ENCODE measurements at places on chromosomes 5 and 9.

DNA sequence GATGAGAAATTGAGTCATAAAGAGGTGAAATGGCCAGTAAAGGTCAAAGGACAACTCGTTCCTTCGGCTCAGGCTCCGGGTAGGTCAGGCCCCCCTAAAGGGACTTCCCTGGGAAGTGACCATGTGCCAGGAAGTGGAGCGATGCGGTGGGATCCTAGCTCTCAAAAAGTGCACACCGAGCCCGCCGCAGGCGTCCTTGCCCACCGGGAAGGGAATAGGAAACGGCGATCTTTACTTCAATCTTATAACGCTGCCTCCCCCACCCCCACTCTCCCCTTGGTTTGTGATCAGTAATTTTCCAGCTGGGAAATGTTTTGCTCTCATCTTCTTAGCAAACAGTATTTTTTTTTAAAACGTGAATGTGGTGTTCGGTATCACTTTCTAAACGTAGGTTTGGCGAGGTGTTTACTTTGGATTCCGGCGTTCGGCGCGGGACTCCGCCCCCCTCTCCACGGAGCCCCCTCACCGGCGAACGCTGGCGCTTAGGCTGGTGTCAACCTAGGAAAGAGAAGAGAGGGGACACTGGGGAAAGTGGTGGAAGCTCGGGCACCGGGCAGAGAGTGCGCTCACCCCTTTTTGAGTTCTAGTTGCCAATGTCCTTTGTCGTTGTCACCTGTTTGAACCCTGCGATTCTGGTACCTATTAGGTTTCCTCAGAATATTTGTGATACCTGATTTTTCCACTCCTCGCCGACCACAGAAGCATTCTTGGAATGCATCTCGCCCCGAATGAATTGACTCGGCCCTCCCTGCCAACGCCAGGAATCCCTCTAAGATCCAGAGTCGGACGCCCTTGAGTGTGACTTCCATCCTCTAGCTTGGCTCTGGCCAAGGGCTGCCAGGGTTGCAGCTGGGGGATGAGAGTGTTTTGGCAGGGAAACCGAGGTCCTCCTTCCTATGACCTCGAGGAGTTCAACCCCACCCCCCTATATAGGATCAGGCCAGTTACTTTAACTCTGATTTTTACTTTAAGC lies 1.8 kb upstream of the KLF4 start:
- no peak for DNase-seq

DNA sequence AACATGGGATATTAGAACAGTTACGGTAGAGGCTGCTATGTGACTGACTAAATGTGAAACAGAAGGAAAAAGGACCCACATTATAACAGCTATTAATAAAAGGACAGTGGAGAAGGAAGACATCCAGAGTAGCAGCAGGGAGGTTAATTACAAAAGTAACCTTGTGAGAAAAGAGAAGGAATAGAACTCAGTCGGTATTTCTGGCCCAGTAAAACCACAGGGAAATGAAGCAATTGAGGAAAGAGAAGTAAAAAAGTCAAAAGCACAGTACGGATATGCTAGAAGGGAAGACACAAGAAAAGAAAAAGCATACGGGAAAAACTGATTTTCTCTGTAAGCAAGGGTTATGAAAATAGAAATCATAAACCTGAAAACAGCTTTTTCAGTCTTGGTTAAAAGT lies 164.7 kb downstream of the RFX3 start:
- no peak for DNase-seq

DNA sequence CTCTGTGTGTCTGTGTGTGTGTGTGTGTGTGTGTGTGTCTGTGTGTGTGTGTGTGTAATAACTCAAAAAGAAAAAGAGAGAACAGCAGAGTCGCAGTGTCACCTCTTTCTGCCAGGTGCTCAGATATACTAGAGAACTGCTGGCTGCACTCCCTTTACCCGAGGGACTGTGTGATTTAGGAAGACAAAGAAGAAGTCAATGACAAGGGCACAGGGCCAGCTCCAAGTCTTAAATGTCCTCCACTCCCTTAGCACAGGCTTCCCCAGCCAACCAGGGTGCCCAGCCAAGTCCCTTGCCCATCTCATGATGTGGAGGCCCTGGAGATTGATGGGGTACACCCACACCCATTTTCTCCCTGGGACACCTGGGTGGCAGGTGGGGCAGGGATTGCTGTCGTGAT lies 8.7 kb downstream of the CCNJL start:
- DNase-seq: no peak

DNA sequence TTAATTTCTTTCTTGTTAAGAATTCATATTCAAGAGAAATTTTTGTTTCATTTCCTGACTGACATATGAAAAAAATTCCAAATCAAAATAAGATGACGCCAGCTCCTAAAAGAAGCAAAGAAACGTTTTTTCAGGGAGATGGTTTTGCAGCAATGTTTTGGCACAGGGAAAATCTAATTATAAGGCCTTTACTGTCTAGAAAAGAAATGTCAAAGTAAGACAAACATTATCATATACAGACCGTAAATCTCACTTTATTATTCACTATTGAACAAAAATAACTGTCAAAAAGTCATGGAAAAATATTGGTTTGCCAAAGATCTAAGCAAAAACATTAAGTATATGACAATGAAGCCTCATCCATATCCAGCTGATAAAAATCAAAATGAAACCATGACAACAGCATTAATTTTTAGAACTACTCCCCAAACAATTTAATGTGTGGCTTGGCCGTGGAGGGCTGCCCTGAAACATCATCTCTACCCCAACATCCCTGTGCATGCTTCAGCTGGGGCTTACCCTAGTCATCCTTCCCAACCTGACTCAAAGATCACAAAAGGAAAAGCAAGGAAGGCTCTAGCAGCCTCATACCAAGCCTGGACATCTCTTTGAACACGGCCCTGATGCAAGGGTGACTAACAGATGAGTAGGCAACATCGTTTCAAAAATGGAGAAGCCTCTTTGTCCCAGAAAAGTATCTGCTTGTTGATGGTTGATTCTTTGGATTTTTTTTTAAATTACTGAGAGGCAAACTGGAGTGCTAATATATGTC lies 95.6 kb downstream of the ARSB start:
- no peak for DNase-seq
